Kidney (tissue), 22 donors: ENCODE measurements at places on chromosomes 7 and 10. TPM values are rescaled to one million over a fixed set of nuclear protein-coding genes. Genes with fewer than 3 reads are reported as not detected.

IDI1 gene
- polyA plus RNA-seq, result 59.7 TPM

- no peak for DNase-seq
Observed at GRCh38 chr7:33941418-33941817, 36.1 kb downstream of the BMPER start.

CRHR2 gene
- not detected for polyA plus RNA-seq

- no peak for DNase-seq
Observed at GRCh38 chr7:91596287-91596686, 284.2 kb downstream of the MTERF1 start.

- DNase-seq, result peak; percentile 77
Observed at GRCh38 chr7:140640060-140640637, 464 bp downstream of the DENND2A start.

ARMH3 gene
- polyA plus RNA-seq, result 14.0 TPM

- no peak for DNase-seq
Observed at GRCh38 chr7:114342431-114343179, 72.0 kb upstream of the FOXP2 start.

PRSS37 gene
- polyA plus RNA-seq, result not detected

OPN1SW gene
- polyA plus RNA-seq, result not detected

DNA sequence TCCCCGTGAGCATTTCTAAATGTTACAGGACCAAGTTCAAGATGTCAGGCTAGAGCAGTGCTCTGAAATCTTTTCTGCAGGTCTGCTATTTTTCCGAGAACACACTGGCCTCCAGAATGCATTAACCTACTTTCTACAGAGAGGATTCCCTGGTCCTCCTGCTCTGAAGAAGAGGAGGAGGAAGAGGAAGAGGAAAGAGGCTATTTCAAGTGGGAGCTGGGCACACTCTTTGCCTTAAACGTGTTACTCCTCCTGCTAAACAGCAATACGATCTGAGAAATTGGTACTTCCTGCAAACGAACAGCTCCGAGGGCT, 157.4 kb downstream of the FRMD4A start:
- no peak for DNase-seq

EGFR gene
- 5.9 TPM for polyA plus RNA-seq
